ENCODE measurements at places on chromosomes 1 and 21.

DNA sequence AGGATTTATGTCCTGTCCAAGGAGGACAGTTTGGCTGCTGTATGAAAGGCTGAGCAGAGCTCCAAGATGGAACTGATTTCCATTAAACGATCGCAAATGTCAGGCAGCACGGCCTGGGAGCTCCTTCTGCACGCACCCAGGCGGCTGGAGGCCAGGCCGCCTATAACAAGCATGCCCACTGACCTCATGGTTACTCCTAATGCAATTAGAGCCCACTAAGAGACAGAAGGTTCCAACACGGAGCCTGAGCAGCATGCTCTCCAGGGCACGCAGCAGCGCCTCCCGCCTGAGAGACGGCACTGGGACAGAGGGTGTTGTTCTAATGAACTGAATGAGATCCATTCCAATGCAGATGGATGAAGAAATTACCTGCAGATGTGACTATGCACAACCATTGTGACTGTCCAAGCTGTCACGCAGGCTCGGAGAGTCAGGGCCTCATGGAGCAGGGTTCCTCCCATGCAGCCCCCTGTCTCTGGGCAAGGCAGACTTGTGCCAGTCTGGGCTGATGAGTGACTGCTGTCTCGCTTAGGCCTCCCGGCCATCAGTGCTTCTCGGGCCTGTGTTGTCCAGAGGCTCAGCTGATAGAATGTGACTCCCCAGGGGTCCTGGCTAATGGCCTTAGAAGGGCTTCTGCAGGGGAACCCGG, 25.2 kb upstream of the CDCA8 start:
- no peak for DNase-seq

- no peak for DNase-seq
Measured at GRCh38 chr1:171397851-171398469, 84.0 kb downstream of the FMO4 start.

DNA sequence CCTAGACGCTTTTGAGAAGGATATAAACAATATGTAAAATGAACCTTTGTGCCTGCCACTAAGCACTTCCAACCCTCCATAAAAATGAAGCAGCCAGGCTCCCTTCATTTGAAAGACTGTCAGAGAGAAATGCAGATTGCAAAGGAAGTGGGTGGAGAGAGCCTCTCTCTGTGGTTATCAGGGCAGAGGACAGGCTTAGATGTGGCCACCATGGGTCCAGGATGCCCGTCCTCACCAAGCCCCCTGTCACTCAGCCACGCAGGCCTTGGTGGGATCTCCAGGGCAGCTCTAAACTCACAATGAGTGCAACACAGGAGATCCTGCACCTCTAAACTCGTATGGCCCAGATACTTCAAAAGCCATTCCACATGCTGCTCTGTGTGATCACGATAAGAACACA, 37.9 kb downstream of the TMPRSS2 start:
- DNase-seq: no peak

- no peak for DNase-seq
Measured at GRCh38 chr1:225870911-225871310, 11.3 kb downstream of the TMEM63A start.

All from CD14-positive monocyte (primary cell).